ENCODE measurements at places on chromosomes 4 and X. TPM values are rescaled to one million over a fixed set of nuclear protein-coding genes. Genes with fewer than 3 reads are reported as not detected.
A peak's percentile ranks its signal among the peaks of the same experiment; 100 is the strongest.

DNA sequence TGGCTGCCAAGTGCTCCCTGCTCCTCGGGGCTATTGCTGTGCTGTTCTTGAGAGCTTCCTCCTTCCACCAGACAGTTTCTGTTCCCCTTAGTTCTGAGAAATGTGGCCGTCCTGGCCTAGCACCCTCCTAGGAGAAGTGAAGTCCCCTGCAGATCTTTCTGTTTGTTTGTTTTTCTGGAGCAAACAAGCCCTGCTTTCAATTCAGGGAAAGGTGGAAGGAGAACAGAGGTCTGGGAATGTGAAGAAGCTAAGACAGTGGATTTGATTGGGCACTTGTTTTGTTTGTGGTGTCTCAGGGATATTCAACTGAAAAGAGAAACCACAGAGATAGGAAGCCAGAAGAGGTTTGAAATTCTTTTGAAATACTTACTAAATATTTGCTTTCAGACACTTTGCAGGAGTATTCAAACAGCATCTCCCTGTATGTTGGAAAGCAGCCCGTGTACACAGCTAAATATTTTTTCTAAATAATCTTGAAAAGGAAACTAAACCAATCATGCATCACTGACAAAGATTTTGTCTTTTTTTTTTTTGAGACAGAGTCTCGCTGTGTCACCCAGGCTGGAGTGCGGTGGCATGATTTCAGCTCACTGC lies 36.5 kb upstream of the PPM1K start:
- peak; percentile 75 for DNase-seq

DNA sequence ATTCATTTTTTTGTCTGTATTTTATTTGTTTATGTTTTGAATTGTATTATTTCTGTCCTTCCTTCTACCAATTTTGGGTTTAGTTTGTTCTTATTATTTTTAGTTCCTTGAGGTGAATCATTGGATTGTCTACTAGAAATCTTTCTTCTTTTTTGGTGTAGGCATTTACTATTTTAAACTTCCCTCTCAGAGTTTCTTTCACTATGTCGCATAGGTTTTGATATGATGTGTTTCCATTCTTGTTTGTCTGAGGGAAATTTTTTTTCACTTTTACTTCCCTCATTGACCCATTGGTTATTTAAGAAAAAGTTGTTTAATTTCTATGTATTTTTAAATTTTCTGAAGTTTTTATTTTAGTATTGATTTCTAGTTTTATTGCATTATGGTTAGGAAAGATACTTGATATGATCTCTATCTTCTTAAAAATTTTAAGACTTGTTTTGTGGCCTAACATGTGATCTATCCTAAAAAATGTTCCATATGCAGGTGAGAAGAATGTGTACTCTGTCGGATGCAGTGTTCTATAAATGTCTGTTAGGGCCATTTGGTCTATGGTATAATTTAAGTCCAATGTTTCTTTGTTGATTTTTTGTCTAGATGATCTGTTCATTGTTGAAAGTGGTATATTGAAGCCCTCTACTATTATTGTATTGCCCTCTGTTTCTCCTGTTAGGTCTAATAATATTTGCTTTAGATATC lies 68.8 kb downstream of the IL15 start:
- DNase-seq, result no peak

DNA sequence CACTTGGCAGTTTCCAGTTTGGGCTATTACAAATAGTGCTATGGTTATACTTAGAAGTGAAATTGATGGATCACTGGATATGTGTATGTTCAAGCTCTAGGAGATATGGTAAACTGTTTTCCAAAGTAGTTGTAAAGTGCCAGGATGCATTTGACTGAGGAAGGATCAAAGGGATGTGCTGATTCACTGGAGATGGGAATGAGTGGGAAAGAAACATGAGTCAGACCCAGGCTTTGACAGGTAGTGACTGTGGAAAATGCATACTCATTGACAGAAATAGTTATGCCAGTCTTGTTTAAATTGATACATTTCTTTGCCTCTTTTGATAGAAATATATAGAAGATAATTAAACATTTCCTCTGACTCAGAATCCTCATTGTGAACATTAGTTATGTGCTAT lies 77.9 kb downstream of the CEP135 start:
- DNase-seq, result no peak

- no peak for DNase-seq
Measured at GRCh38 chrX:69361311-69361845, 142.7 kb upstream of the NALF2 start.

- no peak for DNase-seq
Measured at GRCh38 chr4:136558940-136559494, 973.3 kb downstream of the PCDH18 start.

HTR2C gene
- not detected for total RNA-seq

MAGEA8 gene
- not detected for total RNA-seq

PNMA3 gene
- not detected for total RNA-seq
